Stimulated activated CD8-positive, alpha-beta memory T cell treated with anti-CD3 and anti-CD28 coated beads, Interleukin-4, amount 100 ng/mL, for 4 hours (primary cell): ENCODE measurements at places on chromosomes 3 and 15.

- DNase-seq, result no peak
Measured at GRCh38 chr3:126936853-126937425, 46.0 kb upstream of the PLXNA1 start.

GRCh38 chr3:129276385-129276784 lies 2.3 kb upstream of the HMCES start:
- DNase-seq, result no peak

- DNase-seq, result no peak
Measured at GRCh38 chr15:62889734-62890505, 152.6 kb upstream of the TPM1 start.

GRCh38 chr3:157117875-157118654 lies 41.9 kb downstream of the CCNL1 start:
- no peak for DNase-seq

DNA sequence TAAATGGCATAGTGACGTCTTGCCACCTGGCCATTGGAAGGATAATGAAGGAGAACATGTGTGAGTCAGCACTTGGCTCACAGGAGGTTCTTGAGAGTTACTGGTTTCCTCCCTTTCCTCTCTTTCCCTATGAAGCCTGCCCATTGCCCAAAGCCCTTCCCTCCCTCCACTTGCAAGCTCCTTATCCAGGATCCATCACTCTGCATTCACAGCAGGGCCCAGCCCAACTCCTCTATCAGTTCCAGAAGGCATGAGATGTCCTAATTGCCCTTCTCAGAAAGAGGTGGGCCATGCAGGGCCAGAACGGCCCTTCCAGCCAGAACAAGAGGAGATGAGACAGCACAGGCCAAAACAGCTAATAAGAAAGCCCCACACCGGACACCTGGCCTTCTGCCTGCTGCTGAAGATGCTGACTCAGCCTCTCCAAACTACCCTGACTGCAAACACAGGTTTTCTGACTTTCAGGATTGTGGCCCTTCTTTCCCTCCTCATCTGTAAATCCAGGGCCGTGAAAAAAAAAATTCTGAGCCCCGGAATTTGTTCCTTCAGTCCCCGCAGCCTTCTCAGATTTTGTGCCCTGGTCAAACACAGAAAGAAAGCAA lies 29.7 kb downstream of the HAPLN3 start:
- DNase-seq, result no peak

- DNase-seq, result no peak
Measured at GRCh38 chr15:91529534-91529933, 324.0 kb upstream of the SLCO3A1 start.

- no peak for DNase-seq
Measured at GRCh38 chr3:77562089-77562488, 522.2 kb downstream of the ROBO2 start.

DNA sequence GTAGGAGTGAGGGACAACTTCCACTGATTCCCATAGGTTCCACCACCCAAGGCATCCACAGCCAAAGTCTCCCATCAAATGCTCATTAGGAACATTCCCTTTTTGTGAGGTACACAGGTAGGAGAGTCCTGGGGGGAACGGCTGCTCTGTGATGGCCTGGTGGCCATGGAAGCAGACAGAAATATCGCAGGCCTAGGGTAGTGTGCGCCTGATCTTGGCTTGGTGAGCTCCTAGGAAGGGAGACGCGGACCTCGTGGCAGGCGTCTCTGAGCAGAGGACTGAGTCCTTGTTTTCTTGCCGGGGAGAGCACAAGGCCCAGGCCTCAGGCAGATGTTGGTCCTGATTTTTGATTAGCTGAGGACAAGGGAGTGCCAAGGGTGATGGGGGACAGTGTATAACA lies 99.5 kb downstream of the SNRPN start:
- no peak for DNase-seq

GRCh38 chr15:95840004-95840403 lies 490.5 kb upstream of the NR2F2 start:
- no peak for DNase-seq

GRCh38 chr3:142318331-142318730 lies 92.9 kb upstream of the GK5 start:
- DNase-seq, result no peak

GRCh38 chr3:33218446-33219174 lies at the start of gene SUSD5:
TSS of gene SUSD5 (minus strand) at chr3:33218810. CDS start at chr3:33218797, 13 bp downstream.
- no peak for DNase-seq

- no peak for DNase-seq
Measured at GRCh38 chr15:95922431-95922830, 408.1 kb upstream of the NR2F2 start.

GRCh38 chr3:13727890-13728289 lies 152.0 kb downstream of the WNT7A start:
- DNase-seq, result no peak

- DNase-seq, result no peak
Measured at GRCh38 chr3:114758831-114759699, 388.0 kb downstream of the ZBTB20 start.

GRCh38 chr3:76206346-76206745 lies 421.0 kb upstream of the ZNF717 start:
- DNase-seq, result no peak

- no peak for DNase-seq
Measured at GRCh38 chr15:100115066-100115710, 226.6 kb downstream of the ADAMTS17 start.

GRCh38 chr3:172568701-172569100 lies 45.5 kb upstream of the TNFSF10 start:
- DNase-seq, result no peak

DNA sequence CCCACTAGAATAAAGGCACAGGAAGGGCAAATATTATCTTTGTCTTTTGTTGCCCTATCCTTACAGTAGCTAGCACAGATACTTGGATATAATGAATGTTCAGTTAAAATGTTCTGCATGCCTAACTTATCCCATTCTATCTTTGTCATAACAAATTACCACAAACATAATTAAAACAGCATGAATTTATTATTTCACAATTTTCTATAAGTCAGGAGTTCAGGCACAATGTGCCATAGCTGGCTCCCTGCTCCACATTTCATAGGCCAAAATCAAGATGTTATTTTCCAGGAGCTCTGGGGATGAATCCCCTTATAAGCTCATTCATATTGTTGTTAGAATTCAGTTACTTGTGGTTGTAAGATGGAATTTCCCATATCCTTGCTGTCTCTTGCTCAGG lies 975.5 kb downstream of the IGSF11 start:
- DNase-seq, result no peak
